Thymus (tissue), 14 donors: ENCODE measurements at places on chromosomes 1 and 21.

- peak; percentile 9 for DNase-seq
Observed at GRCh38 chr21:37166733-37167132, 93.7 kb downstream of the TTC3 start.

- no peak for DNase-seq
Observed at GRCh38 chr1:155977690-155978324, 540 bp downstream of the ARHGEF2 start.

DNA sequence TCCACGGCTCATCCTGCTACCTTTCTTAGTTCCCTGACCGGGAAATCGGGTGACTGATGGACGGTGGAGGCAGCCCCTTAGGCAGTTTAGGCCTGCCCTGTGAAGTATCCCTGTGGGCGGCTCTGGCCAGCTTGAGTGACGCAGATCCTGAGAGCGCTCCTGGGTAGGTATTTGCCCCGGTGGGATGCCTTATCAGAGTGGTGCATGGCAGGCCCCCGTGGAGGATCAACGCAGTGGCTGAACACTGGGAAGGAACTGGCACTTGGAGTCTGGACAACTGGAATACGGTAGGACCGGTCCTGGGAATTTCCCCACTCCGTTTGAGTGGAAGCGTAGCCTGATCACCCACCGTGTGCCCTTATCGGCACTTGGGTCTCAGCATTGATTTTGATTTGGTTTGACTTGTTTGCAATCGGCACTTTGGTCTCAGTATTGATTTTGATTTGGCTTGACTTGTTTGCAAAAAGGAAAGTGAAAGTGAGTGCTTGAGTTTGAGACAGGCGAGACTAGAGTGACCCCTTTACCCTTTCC, 15.2 kb downstream of the PLA2G2F start:
- no peak for DNase-seq

- no peak for DNase-seq
Observed at GRCh38 chr1:232968391-232968790, 18.0 kb downstream of the NTPCR start.

DNA sequence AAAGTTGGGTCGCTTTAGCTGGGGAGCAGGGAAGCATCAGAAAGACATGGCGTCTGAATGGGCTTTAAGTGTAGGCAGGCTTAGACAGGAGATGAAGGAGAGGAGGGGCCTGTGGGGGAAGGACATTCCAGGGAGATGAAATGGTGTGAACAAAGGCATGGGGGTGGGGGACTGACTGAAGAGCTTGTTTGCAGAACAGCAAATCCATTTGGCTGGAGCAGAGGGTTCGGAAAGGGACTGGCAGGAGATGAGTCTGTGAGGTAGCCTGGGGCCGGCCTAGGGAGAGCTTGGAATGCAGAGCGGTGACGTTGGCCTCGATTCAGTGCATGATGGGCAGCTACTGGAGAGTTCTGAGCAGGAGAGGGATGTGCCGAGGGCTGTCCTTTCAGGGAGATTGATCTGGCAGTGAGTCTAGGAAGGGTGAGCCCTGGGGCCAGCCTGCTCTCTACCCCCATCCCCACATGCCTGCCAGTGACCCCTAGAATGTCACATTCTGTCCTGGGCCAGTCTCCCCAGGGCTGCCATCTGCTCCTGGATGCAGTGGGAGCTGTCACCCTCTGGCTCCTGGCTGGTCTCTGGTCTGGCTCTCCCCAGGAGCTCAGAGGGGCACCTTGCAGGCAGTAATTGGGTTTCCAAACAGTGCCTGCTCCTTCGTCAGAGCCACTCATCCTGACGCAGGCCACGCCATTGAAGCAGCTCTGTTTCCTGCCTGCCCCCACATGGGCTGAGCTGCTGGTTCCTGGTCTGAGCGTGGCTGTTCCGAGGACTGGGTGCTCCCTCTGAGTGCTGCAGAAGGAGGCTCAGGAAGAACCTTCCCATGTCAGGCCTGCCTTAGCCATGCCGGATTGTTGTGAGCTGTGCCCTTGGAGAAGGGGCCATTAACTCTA, 22.3 kb upstream of the TMEM222 start:
- DNase-seq, result no peak

DNA sequence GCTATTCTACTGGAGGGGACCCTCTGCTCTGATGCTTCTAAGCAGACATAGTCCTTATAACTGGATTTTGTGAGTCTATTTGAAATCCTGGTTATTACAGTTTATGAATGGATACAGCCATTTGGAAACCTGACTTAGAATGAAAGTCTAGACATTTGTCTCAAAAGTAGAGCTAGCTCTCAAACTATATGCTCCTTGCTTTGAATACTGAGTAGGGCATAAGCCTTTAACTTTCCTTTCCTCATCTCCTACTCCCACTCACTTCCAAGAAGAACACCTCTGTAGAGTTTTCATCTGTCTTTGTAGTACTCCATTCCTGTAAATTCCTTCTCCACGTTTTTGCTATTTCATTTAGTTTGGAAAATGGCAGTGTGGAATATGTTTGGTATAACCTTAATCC, 9.0 kb upstream of the ARID1A start:
- DNase-seq, result no peak

DNA sequence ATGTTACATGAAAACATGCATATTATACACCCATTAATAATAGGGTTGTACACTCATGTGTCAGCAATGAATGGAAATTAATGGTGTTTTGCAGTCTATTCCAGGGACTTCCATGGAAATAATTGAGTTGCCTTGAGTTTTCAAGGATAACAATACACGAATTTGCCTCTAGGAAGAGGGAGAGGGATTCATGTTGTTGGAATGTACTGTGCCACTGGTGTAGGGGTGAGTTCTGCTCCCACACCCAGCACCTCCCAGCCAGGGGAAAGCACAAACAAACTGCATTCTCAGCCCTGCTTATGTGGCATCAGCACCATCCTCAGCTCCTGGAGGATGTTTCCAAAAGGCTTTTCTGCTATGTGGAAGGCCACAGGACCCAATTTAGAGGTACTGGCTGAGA, 57.8 kb downstream of the BCAR3 start:
- no peak for DNase-seq
